ENCODE measurements at places on chromosomes 13 and 19. TPM values are rescaled to one million over a fixed set of nuclear protein-coding genes. Genes with fewer than 3 reads are reported as not detected.
A peak's percentile ranks its signal among the peaks of the same experiment; 100 is the strongest.

GRCh38 chr19:8367327-8368001 lies 3.5 kb downstream of the ANGPTL4 start:
- DNase-seq: no peak

GRCh38 chr19:6697291-6697690 lies 23.2 kb downstream of the C3 start:
- no peak for DNase-seq

GRCh38 chr13:43880926-43881325 lies 1.2 kb downstream of the LACC1 start:
- DNase-seq: no peak

DNA sequence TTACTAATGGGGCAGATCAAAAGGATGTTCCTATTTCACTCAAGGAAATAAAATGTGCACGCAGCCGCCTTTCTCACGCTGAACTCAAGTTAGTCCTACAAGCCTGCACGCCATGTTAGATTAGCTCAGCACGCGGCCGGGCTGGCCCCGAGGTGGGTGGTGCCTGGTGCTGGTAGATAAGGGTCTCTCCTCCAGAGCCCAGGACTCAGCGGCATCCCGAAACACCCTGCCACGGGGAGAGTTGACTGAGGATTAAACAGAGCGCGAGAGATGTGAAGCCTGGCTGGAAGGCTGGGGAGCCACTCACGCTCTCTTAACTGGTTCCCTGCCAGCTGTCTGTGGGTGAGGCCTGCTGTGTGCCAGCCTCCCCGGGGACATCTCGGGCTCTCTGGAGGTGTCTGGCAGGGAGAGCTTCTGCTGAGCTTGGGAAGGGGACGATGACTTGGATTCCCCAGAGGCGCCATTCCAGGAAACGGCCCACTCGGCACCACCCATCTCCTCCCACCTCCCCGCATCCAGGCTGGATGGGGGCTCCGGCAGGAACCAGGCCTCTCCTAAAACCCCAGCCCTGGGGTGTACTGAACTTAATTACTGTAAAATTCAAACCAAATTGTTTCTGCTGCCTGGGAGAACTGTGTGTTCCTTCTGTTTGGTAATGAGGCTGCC lies 122.2 kb downstream of the KDM4B start:
- DNase-seq: no peak

DNA sequence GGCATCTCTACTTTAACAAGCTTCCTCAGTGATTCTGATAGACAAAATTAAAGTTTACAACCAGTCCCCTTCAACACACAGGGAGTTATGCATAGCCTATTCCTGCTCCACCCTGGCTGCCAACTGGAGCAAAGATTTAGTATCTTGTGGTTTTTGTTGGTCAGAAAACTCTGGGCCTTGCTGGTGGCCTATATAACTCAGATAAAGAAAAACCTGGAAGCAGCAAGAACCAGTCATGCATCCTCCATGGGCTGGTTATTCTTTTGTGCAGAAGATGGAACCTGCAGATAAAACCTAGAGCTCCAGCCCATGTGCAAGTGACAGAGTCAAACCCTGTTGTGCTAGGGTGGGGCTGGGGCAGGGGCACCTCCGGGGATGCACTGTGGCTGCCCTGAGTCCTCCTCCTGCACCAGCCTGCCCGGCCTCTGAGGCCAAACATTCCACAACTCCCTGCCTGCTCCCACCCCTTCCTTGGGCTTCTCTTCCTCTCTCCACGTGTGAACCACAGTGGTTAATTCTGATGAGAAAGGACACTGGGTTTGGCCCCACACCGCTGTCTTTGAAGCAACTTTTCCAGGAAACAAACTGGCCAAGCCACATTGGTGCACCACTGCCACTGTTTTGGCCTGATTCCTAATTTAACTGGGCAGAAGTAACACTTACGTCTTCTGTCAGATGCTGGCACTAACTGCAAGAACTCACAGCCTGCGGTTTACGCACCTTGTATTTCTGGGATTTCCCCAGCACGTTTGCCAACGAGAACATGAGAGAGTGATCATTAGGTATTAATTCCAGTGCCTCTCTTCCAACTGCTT lies 23.3 kb upstream of the GGACT start:
- no peak for DNase-seq

- DNase-seq: no peak
Measured at GRCh38 chr13:30859326-30859725, 46.7 kb upstream of the MEDAG start.

DNA sequence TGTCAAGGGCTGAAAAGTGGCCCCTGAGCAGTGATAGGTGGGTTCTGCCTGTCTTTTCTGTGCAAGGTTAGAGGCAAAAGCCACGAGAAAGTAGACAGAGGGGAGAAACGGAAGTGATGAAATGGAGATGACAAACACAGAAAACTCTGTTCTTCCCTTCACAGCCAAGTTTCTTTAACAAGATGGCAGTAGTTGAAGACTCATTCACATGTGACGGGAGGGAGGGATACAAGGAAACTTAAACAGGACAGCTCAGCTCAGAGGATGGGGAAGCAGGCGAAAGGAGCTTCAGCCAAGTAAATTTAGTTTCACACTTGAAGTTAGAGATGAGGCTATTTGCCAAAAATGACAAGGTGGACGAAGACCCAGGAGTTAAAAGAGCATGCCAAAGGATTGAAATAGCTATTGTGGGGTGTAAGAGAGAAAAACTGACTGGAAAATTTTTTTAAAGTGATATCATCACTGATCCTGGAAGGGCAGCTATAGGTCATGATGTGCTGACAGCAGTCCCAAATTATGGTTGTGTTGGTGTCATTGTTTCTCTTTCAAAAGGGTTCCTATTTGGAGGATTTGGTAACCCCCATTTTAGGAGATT lies 347.9 kb downstream of the EFNB2 start:
- no peak for DNase-seq

GRCh38 chr13:38636073-38636472 lies 50.8 kb upstream of the FREM2 start:
- DNase-seq: no peak

DNA sequence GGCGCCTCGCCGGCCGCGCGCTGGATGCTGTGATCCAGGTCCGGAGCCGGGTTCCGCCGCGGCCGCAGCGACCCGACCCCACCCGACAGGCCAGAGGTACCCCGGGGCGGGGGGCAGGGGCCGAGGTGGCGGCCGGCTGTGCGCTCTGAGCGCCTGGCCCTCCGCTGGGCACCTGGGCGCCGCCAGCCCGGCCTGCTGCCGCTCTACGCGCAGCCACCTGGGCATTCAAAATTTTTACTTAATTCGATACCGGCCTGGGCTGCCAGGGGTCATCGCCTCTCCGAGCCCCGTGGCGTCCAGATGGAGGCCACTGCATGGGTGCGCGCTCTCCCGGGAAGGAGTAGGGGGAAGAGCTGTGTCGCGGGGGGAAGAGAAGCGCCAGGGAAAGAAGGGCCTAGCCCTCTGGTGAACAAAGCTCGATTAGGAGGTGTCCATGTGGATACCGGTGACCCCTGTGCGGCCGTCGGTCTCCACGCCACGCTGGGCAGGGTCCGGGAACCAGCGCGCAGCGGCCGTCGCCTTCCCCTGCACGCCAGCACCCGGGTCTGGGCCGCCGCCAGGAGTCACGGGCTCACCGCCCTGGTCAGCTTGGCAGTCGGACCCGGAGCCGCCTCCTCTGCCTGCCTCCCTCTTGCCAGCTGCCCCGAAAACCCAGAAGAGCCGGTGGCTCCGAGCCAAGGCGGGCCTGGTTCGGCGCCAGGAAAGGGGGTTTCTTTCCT lies 666 bp downstream of the BIVM start:
- DNase-seq: no peak

- no peak for DNase-seq
Measured at GRCh38 chr19:35223084-35223790, 5.3 kb downstream of the FAM187B start.

GRCh38 chr19:8206147-8207087 lies 2.8 kb upstream of the CERS4 start:
- no peak for DNase-seq

GRCh38 chr19:15393963-15394362 lies 14.4 kb upstream of the AKAP8 start:
- DNase-seq: no peak

- no peak for DNase-seq
Measured at GRCh38 chr13:77457966-77458365, 77.5 kb upstream of the SCEL start.

DNA sequence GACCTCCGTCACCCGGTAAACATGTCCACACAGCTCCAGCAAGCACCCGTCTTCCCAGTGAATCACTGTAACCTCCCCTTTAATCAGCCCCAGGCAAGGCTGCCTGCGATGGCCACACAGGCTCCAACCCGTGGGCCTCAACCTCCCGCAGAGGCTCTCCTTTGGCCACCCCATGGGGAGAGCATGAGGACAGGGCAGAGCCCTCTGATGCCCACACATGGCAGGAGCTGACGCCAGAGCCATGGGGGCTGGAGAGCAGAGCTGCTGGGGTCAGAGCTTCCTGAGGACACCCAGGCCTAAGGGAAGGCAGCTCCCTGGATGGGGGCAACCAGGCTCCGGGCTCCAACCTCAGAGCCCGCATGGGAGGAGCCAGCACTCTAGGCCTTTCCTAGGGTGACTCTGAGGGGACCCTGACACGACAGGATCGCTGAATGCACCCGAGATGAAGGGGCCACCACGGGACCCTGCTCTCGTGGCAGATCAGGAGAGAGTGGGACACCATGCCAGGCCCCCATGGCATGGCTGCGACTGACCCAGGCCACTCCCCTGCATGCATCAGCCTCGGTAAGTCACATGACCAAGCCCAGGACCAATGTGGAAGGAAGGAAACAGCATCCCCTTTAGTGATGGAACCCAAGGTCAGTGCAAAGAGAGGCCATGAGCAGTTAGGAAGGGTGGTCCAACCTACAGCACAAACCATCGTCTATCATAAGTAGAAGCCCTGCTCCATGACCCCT lies 9.0 kb upstream of the CEACAM5 start:
- no peak for DNase-seq

GRCh38 chr19:18231775-18232174 lies 5.5 kb upstream of the PDE4C start:
- DNase-seq: no peak

GRCh38 chr19:4431808-4432674 lies 25.6 kb downstream of the UBXN6 start:
- DNase-seq: no peak

DNA sequence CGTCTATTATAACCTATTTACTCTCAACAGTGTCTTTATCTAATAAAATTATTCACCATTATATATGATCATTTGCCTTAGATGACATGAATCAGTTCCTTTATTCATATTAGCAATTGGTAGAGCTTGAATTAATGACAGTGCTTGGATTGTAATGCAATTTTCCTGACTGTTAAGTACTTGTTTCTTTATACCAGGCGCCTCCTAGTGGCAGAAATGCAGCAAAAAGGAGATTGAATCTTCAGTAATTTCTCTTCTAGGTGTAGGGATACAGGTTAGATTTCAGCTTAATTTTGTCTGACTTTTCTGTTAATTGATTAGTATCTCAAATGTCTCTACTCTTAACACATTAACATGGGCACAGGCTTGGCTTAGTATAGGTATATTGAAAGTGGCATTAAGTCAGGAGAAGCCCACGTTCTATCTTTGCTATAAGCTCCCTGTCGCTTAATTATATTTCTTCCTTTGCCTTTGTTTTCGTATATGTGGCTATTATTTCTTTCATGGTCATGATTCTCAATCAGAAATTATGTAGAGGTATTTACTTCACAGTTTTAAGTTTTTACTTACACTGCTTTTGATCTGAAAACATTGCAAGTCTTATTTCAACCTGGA lies 9.1 kb upstream of the LHFPL6 start:
- peak; percentile 50 for DNase-seq

GRCh38 chr19:13173139-13173737 lies 23.0 kb downstream of the IER2 start:
- DNase-seq: no peak

Gene ZNF823
- total RNA-seq: 1.3 TPM

Gene CCDC169
- total RNA-seq: not detected

Gene CRB3
- total RNA-seq: 1.6 TPM

Gene MUC16
- total RNA-seq: not detected

Gene PGLYRP1
- total RNA-seq: not detected

Gene UBE2L5
- not detected for total RNA-seq

Gene CYP4F2
- not detected for total RNA-seq
